ENCODE measurements at places on chromosomes 3 and 15.
A peak's percentile ranks its signal among the peaks of the same experiment; 100 is the strongest.

DNA sequence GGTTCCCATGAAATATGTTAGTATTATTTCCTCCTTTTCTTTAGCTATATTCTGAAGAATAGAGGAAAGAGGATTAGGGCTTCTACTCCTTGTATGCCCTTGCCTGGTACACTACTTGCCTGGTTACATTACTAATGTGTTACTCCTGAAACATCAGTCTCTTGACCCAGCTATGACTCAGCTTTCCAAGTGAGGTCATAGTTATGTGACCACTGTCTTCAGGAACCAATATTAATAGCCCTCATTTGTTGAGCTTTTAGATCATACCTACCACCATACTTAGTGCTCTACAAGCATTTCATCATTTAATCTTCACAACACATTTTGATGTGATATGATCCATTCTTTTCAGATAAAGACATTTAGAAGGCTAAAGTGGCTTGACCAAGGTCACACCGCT, 60.3 kb downstream of the CMSS1 start:
- DNase-seq: no peak

DNA sequence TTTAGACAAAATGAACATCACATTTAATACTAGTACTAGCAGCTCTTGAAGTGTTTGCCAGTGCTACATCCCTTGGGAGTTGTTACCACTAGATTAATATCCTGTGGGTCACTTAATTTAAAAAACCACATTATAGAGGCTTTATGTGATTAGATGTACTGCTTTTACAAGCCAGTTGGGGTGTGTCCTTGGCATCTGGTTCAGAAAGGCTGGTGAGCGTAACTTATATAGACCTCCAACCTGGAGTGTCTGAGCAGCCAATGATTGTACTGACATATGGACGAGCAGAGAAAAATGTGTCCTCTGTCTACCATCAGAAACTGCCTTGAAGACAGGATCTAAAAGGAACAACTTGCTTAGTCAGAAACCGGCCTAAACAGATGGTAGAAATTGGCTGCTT, 306.2 kb upstream of the ATP11B start:
- DNase-seq: no peak

DNA sequence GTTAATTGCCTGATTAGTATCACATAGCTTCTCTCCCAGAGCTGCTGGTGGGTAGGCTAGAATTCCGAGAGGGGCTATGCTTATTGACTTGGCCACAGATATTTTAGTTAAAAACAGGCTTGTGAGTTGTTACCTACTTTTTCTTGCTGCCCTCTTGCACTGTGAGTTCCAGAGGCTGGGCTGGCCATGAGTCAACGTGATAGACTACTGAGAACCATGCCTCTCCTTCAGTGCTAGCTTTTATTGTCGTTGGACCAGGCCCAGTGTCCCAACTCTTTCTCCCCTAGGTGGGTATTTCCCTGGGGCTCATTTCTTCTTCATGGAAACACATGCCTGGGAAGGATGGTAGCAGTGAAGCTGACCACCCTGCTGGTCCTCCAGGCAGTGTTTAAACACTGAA, 20.4 kb upstream of the PCOLCE2 start:
- DNase-seq: no peak

DNA sequence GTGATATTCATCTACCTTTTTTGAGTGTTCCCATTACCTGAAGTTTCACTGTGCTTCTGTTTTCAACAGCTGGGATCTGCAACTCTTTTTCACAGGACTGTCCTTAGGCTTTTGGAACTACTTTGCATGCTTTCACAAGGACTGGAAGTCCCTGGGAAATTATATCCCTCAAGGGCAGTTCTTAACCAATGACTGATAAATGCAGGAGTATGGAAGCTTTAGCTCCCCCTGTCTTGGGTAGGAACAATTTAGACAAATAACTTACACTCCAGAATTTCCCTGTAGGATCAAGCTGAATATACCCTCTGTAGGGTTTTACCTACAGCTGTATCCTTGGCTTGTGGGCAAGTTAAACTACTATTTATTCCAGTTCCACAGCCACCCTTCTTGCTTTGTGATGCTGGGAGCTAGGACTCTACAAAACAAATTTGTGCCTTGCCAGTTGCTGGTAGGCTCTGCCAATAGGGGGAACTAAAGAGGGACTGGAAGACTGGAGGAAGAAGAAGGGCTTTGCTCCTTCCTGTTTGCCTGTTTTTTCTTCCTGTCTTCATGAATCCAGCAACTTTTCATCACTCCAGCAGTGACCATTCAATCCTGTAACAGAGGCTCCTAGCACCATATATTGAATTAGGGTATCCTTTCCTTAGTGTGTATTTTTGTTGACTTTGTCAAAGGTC, 6.8 kb upstream of the ZNF280D start:
- no peak for DNase-seq

DNA sequence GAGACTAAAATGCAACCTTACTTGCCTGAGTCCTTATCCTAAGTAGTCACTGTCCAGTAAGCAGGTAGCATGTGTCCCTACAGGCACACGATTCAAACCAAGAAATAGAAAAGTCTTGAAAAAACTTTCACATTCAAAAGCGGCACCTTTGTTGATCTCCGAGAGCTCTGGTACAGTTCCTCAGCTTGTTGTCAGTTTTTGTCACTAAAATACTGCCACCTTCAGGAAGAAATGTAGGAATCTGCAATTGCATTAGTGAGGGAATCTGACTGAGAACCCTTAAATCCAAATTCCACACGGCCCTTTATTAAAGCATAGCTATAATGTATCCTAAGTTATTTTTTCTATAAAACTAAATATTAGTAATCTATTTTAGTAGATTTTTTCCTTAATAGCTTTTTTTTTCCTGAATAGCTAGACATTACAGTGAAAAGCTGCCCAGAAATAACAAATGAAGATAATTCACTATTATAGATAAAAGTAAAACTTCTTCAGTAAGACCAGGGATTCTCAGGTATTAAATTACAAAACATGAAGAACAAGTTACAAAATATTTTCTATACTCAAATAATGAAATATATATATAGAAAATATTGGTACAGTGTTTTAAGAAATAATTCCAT, 44.0 kb downstream of the CCDC54 start:
- DNase-seq: peak; percentile 50
